Chondrocyte (in vitro differentiated cells): ENCODE measurements at places on chromosomes 7 and 10.

- H3K27ac ChIP-seq = no peak overlapping the region
- no peak overlapping the region for H3K4me3 ChIP-seq
- no peak for DNase-seq
- H3K27me3 ChIP-seq = no peaks in the 10 kb centered on the region
These were observed 110.7 kb downstream of the SEMA3A start for GRCh38 chr7:84083846-84084245.

GRCh38 chr7:34949361-34949760 is 87.9 kb downstream of the DPY19L1 start:
- peaks cover 11% of the 10 kb centered on the region for H3K36me3 ChIP-seq
- no peak for DNase-seq
- H3K27ac ChIP-seq = no peak overlapping the region
- peaks cover 6% of the 10 kb centered on the region for H3K4me1 ChIP-seq

DNA sequence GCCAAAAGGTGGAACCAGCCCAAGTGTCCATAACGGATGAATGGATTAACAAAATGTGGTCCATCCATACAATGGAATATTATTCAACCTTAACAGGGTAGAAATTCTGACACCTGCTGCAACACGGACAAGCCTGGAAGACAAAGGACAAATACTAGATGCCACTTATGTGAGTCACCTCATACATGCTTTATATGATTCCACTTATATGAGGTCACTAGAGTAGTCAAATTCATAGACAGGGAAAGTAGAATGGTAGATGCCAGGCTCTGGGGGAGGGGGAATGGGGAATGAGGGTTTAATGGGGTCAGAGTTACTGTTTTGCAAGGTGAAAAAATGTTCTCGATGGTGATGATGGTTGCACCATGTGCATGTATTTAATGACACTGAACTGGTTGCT is 34.0 kb upstream of the CYTH3 start:
- H3K36me3 ChIP-seq = no peaks in the 10 kb centered on the region
- no peak overlapping the region for H3K27ac ChIP-seq
- no peaks in the 10 kb centered on the region for H3K27me3 ChIP-seq
- no peak overlapping the region for H3K4me3 ChIP-seq
- H3K4me1 ChIP-seq = peaks cover 14% of the 10 kb centered on the region
- DNase-seq = no peak

GRCh38 chr10:117596706-117597105 is 54.2 kb downstream of the EMX2 start:
- H3K4me1 ChIP-seq = no peaks in the 10 kb centered on the region
- peaks cover 12% of the 10 kb centered on the region for H3K27me3 ChIP-seq
- H3K4me3 ChIP-seq = no peak overlapping the region
- no peak for DNase-seq

GRCh38 chr10:1425879-1426278 is 311.4 kb downstream of the ADARB2 start:
- peaks cover 4% of the 10 kb centered on the region for H3K36me3 ChIP-seq
- H3K4me3 ChIP-seq = no peak overlapping the region
- no peak overlapping the region for H3K27ac ChIP-seq

GRCh38 chr7:73932364-73932763 is 71.4 kb downstream of the TMEM270 start:
- DNase-seq = no peak
- peaks cover 12% of the 10 kb centered on the region for H3K4me1 ChIP-seq
- no peak overlapping the region for H3K27ac ChIP-seq
- no peak overlapping the region for H3K4me3 ChIP-seq
- no peaks in the 10 kb centered on the region for H3K36me3 ChIP-seq

- no peak overlapping the region for H3K27ac ChIP-seq
- peaks cover 5% of the 10 kb centered on the region for H3K36me3 ChIP-seq
- peaks cover 3% of the 10 kb centered on the region for H3K27me3 ChIP-seq
- no peak for DNase-seq
- no peak overlapping the region for H3K4me3 ChIP-seq
These were observed 27.9 kb downstream of the CCDC172 start for GRCh38 chr10:116352125-116352524.

- H3K27me3 ChIP-seq = peaks cover 6% of the 10 kb centered on the region
- H3K4me1 ChIP-seq = peaks cover 10% of the 10 kb centered on the region
- peak; percentile 81 for DNase-seq
- no peaks in the 10 kb centered on the region for H3K36me3 ChIP-seq
- no peak overlapping the region for H3K27ac ChIP-seq
These were observed 32.2 kb downstream of the KCNH2 start for GRCh38 chr7:150945853-150946420.

DNA sequence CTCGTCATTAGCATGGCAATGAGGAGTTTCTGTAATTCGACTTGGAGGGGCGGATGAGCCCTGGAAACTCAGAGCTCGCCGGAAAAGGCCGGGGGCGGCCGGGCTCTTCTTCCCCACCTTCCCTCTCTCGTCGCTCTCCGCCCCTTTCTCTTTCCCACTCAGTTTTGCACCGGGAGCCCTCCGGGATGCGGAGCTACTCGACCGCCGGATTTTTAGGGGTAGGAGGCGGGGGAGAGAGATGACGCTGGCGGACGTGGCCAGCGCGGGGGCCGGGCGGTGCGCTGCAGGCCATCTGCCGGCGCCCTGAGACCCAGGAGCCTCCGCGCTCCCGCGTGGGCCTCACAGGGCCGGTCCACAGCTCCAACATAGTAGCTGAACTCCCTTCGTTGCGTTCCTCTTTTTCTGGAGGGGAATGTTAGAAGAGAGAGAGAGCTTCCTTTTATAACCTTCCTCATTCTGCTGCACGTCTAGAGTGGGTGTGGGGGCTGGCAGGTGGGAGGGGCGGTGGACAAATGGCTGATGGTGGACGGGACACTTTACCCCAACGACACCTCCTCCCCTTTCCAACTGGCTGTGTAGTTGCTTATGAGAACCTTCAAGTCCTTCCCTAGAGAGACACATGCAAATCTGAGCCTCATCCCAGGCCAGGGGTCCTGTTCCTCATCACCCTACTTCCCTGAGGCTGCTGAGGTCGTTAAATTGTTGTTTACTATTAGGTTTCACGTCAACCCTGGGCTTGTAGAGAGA is 1.1 kb upstream of the HOXA1 start:
- peak overlapping the region; percentile 99 for H3K27ac ChIP-seq
- DNase-seq = no peak
- peak overlapping the region; percentile 96 for H3K4me3 ChIP-seq
- H3K4me1 ChIP-seq = peaks cover 53% of the 10 kb centered on the region
- H3K27me3 ChIP-seq = peaks cover 50% of the 10 kb centered on the region

DNA sequence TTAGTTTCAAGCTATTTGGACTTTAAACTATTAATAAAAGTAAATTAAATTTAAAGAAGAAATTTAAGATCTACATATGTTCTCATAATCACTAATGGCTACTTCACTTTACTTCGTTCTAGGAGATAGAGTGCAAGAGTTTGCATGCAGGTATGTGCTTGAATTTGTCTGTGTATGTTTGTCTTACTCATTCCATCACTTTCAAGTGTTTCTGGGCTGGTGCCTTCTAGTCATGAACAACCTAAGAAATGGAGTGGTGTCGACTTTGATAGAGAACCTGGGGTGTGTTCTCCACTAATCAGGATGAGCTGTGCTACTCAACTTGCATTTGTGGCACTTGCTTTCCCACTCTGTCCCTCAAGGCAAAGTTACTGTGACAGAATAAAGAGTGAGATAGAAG is 169.9 kb downstream of the KCND2 start:
- no peak for DNase-seq
- no peaks in the 10 kb centered on the region for H3K4me1 ChIP-seq
- no peak overlapping the region for H3K27ac ChIP-seq
- no peak overlapping the region for H3K4me3 ChIP-seq

DNA sequence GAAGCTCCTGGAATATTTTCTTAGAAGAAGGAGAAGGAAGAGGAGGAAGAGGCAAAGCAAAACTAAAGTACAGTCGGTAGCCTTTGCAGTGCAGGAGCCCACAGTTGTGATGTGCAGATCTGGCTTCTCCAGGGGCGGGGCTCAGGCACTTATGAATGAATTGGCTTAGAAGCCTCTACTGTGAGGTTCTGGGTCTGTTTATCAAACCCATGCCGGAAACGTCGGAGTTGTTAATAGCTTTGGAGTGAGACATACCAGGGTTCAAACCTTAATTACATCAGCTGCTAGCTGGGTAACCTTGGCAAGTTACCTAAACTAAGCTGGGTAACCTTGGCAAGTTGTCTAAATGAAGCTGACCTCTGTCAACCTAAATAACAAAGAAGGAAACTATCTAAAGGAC is 89.3 kb upstream of the PITRM1 start:
- no peak for DNase-seq
- H3K4me3 ChIP-seq = no peak overlapping the region
- H3K4me1 ChIP-seq = peaks cover 10% of the 10 kb centered on the region

DNA sequence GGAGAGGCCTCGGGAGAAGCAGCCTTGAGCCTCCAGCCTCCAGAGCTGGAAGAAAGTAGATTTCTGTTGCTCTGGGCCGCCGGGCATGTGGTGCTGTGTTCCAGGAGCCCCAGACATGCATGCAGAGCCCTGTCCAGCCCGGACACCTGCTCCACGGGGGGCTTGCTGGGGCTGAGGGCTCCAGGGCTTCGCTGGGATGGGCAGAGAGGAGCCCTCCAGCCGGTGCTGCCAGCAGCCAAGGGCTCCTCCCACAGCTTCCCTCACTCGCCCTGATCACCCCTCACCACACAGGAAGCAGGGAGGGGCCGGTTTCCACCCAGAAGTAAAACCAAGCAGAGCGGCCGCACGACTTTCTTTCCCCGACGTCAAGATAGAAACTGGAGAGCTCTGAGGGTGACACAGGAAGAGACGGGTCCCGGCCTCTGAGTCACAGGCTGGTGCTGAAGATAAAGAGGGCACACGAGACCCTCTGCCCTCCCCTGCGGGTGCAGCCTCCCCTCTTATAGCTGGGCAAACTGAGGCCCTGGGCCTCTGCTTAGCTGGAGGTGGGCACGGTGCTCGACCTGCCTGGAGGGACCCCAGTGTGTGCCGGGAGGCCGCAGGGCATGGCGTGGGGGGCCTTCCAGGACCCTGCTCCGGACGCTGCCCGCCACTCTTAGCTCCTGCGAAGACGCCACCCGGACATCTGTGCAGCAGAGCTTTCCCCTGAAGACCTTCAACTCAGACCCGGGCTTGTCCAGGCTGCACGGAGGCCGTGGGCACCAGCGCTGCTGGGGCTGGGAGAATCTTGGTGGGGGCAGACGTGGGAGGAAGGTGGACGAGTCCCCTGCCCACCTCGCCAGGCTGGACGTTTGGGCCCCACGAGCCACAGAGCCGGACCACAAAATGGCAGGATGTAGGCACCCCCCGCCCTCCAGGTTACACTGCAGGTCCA is 31.1 kb downstream of the ADAP1 start:
- H3K4me1 ChIP-seq = peaks cover 17% of the 10 kb centered on the region
- no peak overlapping the region for H3K4me3 ChIP-seq
- DNase-seq = peak; percentile 87
- no peak overlapping the region for H3K27ac ChIP-seq
- no peaks in the 10 kb centered on the region for H3K27me3 ChIP-seq

- H3K27me3 ChIP-seq = no peaks in the 10 kb centered on the region
- DNase-seq = no peak
- H3K27ac ChIP-seq = no peak overlapping the region
- peaks cover 34% of the 10 kb centered on the region for H3K4me1 ChIP-seq
These were observed 22.9 kb downstream of the ZNF775 start for GRCh38 chr7:150401861-150402631.

- peak; percentile 29 for DNase-seq
- peaks cover 16% of the 10 kb centered on the region for H3K4me1 ChIP-seq
- H3K4me3 ChIP-seq = no peak overlapping the region
- H3K27me3 ChIP-seq = no peaks in the 10 kb centered on the region
- peaks cover 6% of the 10 kb centered on the region for H3K36me3 ChIP-seq
- H3K27ac ChIP-seq = peak overlapping the region; percentile 91
These were observed 190.7 kb upstream of the CHRM2 start for GRCh38 chr7:136677471-136678365.

- no peak overlapping the region for H3K4me3 ChIP-seq
- H3K4me1 ChIP-seq = peaks cover 49% of the 10 kb centered on the region
- no peak for DNase-seq
- H3K36me3 ChIP-seq = peaks cover 14% of the 10 kb centered on the region
- no peak overlapping the region for H3K27ac ChIP-seq
These were observed 81.2 kb downstream of the BMPR1A start for GRCh38 chr10:86837663-86838062.

- H3K27ac ChIP-seq = no peak overlapping the region
- peaks cover 2% of the 10 kb centered on the region for H3K27me3 ChIP-seq
- peaks cover 7% of the 10 kb centered on the region for H3K4me1 ChIP-seq
- DNase-seq = no peak
- no peak overlapping the region for H3K4me3 ChIP-seq
- no peaks in the 10 kb centered on the region for H3K36me3 ChIP-seq
These were observed 57.8 kb upstream of the RAB18 start for GRCh38 chr10:27446091-27446918.

DNA sequence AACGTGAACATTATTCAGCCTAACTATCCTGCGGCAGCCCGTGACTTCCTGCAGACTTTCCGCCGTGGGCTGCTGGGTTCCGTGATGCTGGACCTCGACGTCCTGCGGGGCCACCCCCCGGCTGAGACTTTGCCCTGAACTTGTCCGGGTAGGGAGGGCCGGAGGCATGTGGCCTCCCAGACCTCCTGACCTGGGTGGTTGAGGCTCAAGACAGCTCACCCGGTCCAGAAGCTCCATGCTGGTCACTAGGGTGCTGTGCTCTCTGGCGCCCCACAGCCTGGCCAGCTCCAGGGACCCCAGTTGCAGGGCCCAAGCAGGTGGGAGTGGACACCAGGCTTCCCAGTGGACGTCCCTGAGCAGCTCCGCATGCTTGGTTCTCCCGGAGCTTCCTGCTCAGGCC is 4.4 kb downstream of the SPRN start:
- DNase-seq = no peak
- H3K27me3 ChIP-seq = no peaks in the 10 kb centered on the region
- H3K27ac ChIP-seq = no peak overlapping the region
- peaks cover 13% of the 10 kb centered on the region for H3K36me3 ChIP-seq
